LoVo (cell line): ENCODE measurements at places on chromosomes 3 and 15.

GRCh38 chr15:34494084-34494399, 56.4 kb upstream of the GOLGA8A start:
- no peak for DNase-seq

- peak; percentile 52 for DNase-seq
Measured at GRCh38 chr15:57550640-57551039, 41.1 kb upstream of the MYZAP start.

- no peak for DNase-seq
Measured at GRCh38 chr15:52340093-52340492, 44.5 kb upstream of the MYO5C start.

DNA sequence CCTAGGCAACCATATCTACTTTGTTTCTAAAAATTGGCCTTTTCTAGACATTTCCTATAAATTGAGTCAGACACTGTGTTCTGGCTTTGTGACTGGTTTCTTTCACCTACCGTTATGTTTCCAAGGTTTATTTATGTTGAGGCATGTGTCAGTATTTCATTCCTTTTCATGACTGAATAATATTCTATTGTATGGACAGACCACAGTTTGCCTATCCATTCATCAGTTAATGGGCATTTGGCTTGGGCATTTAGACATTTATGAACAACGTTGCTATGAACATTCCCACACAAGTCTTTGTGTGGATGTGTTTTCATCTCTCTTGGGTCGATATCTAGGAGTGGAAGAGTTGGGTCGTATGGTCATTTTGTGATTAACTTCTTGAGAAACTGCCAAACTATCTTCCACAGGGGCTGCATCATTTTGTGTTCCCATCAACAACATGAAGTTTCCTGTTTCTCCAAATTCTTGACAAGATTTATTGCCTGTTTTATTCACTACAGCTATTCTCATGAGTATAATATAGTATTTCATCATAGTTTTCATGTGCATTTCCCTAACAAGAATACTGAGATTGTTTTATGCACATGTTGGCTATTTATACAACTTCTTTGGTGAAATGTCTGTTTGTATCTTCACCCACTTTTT, 3.5 kb upstream of the EFCC1 start:
- DNase-seq: no peak

GRCh38 chr3:157373783-157374182, 62.9 kb upstream of the PTX3 start:
- no peak for DNase-seq

DNA sequence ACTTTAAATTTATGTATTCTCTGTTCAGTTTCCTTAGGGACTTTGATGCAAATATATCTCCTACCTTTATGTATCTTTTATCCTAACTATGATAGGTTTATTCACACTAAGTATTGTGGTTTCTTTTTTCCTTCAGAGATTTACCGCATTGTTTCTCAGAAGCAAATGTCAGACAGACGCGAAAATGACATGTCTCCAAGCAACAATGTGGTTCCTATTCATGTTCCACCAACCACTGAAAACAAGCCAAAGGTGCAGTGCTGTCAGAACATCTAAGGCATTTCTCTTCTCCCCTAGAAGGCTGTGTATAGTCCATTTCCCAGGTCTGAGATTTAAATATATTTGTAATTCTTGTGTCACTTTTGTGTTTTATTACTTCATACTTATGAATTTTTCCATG, 18.3 kb downstream of the RAB11A start:
- no peak for DNase-seq

DNA sequence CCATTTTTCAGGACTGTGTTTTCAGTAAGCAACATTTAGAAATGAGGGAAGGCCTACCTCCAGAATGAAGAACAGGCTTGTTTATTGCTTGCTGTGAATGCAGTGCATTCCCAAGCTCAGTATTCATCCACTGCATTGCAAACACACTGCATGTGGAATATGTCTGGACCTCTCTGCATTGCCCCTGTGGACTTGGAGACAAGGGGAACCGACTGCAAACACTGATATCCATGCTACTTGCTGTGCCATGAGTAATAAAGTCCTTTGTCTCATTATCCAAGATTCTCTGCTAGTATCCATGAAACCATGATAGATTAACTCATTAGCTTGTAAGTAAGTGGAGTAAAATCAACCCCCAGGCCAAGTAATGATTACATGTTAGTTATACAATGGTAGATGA, 301.2 kb upstream of the NR2E3 start:
- no peak for DNase-seq

DNA sequence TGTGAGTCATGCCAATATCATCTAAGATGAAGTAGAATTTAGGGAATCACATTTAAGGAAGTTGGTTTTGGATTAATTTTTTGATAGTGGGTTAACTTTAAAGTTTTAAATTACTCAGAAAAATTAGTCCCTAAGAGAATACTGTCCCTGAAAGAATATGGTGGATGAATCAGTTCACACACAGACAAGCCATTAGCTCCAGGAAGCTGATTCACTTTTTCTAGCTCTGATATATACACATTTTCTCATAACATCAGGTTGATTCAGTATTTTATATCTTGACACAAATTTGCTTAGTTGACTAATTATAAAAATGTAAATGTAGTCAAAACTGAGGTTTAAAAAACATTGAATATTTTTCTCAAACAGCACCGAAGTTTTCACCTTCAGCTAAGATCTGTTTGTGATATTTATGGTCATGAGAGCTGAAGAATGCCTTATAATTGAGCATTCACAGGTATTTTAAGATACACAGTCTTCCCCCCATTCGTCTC, 55.1 kb downstream of the MYH15 start:
- no peak for DNase-seq

DNA sequence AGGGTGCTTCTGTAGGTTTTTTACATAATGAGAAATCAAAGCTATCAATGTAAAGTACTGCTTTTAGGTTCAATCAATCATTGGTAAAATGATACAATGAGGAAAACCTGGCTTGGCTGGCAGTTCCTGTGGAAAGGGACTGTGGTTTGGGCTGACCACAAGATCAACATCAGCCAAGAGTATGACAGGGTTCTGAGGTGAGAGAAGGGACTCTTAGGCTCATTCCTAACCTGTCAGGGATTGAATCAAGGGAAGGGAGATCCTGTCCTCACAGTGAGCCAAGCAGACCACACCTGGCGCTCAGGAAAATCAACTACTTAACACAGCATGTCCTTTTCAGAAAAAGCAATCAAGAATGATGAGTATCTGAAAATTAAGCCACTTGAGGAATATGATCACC, 111.1 kb downstream of the MAGI1 start:
- DNase-seq: peak; percentile 24

DNA sequence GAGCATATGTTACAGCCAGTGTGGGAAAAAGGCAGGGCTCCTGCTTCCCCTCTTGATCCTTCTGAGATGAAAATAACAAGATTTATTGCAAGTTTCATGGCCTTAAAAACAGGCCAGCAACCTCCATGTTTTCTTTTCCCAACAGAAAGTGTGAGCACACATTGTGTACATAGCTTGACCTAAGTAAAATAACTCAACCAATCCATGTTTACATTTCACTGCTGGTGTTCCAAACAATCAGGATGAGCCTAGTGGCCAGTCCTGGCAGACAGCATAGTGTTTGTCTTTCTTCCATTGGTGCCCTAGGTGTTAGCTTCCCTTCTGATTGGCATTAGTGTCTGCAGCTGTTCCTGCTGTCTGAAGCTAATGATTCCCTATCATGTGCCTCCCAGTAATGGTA, 847.7 kb downstream of the EPHA3 start:
- DNase-seq: no peak

GRCh38 chr15:95417761-95418160, 912.7 kb upstream of the NR2F2 start:
- DNase-seq: no peak

DNA sequence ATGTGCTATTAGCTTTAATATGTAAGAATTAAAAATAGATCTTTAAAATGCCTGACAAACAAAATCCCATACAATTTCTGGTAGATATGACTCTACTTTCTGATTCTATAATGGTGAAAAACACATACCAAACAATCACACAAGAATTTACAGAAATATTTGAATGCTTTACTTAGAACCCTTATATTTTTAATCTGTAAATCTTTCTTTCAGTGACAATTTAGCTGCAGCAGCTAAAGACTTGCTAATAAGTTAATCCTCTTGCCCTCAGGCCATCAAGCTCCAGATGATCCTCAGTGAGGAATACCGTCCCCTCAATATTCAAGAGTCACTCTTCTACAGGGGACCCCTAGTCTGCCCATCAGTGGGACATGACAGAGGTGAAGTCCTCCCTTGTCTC, 55.6 kb downstream of the C3orf80 start:
- no peak for DNase-seq

DNA sequence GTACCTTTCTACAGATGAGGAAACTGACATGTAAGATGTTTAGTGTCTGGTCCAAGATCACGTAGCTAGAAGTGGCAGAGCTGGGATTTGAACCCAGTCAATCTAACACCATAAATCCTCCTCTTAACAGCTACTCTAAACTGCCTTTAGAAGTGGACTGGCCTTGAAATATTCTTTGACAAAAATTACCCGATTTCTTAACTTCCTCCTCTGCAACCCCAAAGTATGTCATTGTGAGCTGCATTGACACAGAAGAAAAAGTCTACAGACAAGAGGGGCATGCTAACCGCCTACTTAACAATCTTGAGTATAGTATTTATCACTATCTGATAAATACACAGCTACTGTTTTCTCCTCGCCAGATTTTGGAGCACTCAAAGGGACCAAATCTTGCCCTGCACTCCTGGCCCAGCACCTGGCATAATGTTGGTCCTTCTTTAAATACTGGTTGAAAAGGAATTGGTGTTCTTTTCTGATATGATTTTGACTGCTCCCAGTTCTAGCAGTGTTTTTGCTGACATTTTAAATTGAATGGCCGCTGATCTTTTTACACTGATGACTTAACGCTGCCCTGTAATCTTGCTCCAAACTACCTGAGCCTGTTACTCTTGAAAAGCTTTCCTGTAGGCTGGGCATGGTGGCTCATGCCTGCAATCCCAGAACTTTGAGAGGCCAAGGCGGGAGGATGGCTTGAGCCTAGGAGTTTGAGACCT, 36.9 kb downstream of the ITPR1 start:
- no peak for DNase-seq

- peak; percentile 63 for DNase-seq
Measured at GRCh38 chr3:142958707-142959106, 4.8 kb downstream of the PAQR9 start.
